ENCODE measurements at places on chromosomes 6 and 20.

GRCh38 chr6:162154930-162155329 lies 572.6 kb downstream of the PRKN start:
- DNase-seq = no peak

- no peak for DNase-seq
Measured at GRCh38 chr6:159311618-159312017, 142.4 kb downstream of the FNDC1 start.

GRCh38 chr6:95357380-95358020 lies 219.8 kb upstream of the MANEA start:
- no peak for DNase-seq

DNA sequence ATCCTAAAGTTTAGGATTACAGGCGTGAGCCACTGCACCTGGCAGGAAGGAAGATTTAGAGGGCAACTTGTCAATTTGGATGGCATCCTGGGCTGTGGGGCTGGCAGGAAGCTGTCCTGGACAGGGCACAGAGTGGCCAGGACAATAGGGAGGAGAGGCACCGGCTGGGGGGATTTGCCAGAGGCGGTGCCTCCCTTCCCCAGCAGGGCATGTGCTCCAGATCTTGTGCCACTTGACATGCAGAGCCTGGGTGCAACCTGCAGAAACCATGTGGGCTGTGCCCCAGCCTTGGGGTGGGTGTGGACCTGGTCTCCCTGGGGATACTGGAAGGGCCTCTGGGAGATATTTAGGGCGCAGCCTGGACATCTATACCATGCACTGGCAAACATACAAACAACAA lies 58.6 kb upstream of the EEF1A1 start:
- no peak for DNase-seq

DNA sequence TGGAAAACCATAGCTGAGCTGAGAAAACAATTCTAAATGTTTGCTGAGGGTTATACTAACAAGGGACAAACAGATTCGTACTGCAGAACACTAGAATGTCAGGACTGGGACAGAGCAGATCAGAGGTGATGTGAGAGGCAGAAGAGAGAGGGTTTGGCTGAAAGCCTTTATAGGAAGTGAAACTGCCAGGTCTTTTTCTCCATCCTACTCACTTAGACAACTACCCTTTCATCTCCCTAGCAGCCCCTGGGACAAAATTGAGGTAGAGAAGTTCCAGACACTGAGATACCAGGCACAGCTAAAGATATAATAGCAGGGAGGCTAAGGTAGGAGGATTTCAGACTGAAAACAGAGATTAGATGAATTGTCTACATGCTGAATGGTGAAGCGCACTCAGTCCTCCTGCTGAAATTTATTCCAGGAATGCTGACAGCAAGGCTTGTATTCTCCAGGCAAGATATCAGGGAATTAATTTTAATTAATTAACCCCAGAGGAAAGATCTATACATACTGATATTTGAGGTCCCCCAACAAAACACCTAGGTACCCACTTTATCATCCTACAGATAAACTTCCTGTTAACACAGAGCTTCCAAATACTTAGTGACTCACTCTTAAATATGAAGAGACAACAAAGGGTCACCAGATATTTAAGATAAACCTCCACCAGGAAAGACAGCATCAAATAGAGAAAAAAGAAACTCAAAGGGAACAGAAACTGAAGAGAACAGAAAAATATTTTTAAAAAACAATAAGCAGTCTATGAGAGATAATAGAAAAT lies 12.6 kb upstream of the EIF2S2 start:
- no peak for DNase-seq

- no peak for DNase-seq
Measured at GRCh38 chr6:108093781-108094300, 19.3 kb upstream of the OSTM1 start.

- no peak for DNase-seq
Measured at GRCh38 chr6:160028487-160029275, 59.8 kb downstream of the IGF2R start.

- DNase-seq = no peak
Measured at GRCh38 chr20:63471002-63471716, 1.3 kb downstream of the KCNQ2 start.

- no peak for DNase-seq
Measured at GRCh38 chr6:13484138-13484708, 3.2 kb downstream of the GFOD1 start.

- DNase-seq = no peak
Measured at GRCh38 chr6:11413117-11413687, 124.3 kb upstream of the TMEM170B start.

DNA sequence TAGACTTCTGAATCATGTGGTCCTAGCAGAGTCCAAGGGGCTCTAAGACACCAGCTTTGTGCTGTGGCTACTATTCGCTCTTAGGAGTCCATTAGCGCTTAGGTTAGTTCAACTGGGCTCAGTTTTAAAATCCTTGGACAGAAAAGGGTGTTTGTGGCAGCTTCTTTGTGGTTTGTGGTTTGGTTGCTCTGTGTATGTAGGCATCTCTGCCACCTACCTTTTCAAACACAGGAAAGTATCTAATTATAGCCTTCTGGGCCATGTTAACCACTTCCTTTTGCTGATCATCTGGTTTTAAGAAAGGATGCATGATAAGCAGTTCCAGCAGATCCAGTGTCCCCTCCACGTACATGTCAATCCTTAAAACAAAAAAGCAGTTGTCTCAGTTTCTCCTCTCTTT lies 10.8 kb downstream of the GSTA4 start:
- DNase-seq = no peak

GRCh38 chr6:139131736-139132280 lies 3.1 kb upstream of the HECA start:
- no peak for DNase-seq

Measured in stimulated activated CD4-positive, alpha-beta T cell treated with anti-CD3 and anti-CD28 coated beads, Interleukin-4, amount 100 ng/mL, for 4 hours (primary cell).